ENCODE measurements at places on chromosomes 4 and X.

- no peak for DNase-seq
Measured at GRCh38 chr4:122041312-122041711, 89.5 kb upstream of the TRPC3 start.

GRCh38 chrX:121052122-121052521 lies 4.7 kb downstream of the GLUD2 start:
- DNase-seq, result no peak

DNA sequence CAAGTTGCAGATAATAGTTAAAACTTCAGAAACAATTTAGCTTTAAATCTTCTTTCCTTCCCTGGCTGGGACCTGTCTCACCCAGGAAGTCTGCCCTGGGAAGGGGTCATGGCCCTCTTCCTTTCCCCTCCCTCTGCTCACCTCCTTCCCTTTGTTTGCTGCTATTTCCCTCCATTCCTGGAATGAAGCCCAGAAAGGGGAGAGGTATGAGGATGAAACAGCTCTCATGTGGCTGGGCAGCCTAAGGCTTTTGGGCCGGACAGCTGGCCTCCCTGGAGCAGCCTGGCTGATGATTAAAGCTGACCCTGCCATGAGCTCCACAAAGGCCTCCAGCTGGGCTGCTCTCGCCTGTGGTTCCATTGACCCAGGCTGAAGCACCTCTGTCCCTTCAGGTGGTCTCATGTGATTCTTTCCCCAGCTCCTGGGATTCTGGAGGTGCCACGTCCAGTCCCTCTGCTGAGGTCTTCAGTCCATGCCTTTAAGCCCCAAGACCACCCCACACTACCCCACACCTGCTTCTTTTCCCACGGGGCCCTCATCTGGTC lies 202.1 kb downstream of the PTTG2 start:
- peak; percentile 39 for DNase-seq

GRCh38 chrX:46796574-46797191 lies 37.8 kb upstream of the SLC9A7 start:
- peak; percentile 66 for DNase-seq

GRCh38 chr4:182197611-182198010 lies 45.6 kb upstream of the TENM3 start:
- DNase-seq, result no peak

- DNase-seq, result no peak
Measured at GRCh38 chr4:186701788-186702187, 21.9 kb downstream of the FAT1 start.

DNA sequence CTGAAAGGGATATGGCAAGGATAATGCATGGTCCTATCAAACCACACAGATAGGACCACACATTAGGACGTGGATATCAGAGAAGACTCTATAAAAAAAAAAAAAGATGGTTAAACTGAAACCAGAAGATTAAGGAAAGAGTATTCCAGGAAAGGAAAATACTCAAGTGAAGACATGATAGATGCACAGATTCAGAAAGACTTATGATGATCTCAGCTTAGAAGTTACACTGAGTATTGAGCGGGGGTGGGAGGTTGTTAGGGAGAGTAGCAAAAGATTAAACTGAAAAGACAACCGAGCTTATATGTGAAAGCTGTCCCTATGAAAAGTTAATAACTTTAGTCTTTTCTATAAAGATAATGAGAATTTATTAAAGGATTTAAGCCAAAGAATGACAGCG lies 211.0 kb upstream of the EMCN start:
- DNase-seq, result no peak

GRCh38 chr4:112523008-112523721 lies 7.2 kb upstream of the NEUROG2 start:
- peak; percentile 61 for DNase-seq

GRCh38 chrX:16743604-16744325 lies 24.4 kb downstream of the SYAP1 start:
- DNase-seq, result no peak

DNA sequence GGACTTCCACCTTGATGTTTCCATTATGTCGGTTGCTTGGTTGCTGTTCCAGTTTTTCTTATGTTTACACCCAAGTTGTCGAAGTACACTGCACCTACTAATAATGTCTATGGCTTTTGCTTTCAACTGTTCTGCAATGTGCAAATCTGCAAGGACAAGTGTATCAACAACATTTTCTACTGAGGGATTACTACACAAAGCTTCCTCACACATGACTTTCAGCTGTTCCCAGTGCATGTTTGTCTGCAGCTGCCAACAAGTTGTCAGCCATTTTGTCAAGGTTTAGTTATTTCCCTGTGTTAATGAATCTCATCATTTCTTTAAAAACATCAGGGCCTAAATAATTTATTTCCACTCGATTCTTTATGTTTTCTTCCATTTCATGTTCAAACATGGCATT lies 45.4 kb upstream of the UGT2A3 start:
- DNase-seq, result no peak

- DNase-seq, result no peak
Measured at GRCh38 chr4:17356926-17357325, 155.0 kb downstream of the QDPR start.

Data from iPS-NIHi11 (cell line).